ENCODE measurements at places on chromosomes 11 and 22.

DNA sequence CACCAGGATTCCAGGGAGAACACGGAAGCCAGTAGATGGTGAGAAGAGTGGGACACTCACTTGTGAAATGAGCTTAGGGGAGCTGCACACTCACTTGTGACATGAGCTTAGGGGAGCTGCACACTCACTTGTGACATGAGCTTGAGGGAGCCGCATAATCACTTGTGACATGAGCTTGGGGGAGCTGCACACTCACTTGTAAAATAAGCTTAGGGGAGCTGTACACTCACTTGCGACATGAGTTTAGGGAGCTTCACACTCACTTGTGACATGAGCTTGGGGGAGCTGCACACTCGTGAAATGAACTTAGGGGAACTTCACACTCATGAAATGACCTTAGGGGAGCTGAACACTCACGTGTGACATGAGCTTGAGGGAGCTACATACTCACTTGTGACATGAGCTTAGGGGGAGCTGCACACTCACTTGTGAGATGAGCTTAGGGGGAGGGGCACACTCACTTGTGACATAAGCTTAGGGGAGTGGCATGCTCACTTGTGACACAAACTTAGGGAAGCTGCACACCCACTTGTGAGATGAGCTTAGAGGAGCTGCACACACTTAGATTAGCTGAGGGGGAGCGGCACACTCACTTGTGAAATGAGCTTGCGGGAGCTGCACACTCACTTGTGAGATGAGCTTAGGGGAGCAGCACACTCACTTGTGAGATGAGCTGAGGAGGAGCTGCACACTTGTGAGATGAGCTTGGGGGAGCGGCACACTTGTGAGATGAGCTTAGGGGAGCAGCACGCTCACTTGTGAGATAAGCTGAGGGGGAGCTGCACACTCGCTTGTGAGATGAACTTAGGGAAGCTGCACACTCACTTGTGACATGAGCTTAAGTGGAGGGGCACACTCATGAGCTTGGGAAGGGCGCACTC lies 59.0 kb downstream of the NCAPD3 start:
- no peak for DNase-seq

DNA sequence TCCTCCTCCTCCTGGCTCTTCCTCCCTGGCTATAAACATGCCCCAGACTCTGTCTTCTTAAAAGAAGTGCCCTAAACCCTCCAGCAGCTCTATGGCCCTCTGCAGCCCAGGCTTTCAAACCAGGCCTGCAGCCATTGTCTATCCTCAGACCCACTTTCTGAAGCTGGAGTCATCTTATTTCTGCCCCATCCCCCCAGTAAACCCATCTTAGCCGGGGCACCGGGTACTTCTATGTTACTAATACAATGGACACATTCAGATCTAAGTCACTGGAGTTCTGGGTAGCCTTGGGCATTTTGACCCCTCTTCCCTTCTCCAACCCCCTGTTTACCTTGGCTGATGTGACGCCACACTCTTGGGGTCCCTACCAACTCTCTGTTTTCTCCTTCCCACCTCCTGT lies 29.7 kb upstream of the CACNG2 start:
- no peak for DNase-seq

DNA sequence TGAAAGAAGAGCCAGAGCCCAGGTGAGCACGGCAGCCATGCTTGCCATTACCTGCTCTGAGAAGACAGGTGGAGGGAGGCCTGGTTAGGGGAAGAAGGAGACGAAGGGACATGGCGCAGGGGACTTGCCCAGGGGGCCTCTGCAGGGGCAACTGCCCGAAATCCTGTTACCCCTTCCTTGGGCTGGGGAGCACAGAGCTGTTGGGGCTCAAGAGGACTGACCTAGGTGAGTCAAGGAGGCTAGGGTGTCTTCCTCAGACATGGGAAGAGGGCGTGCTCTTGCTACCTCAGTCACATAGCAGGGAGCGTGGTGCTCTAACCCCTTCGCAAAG lies at the start of gene APOA5:
Gene APOA5, minus strand, starts transcription at position 67 of the 331 bp plus-strand sequence. Its CDS starts 19 bp downstream, at position 48.
- no peak for DNase-seq

DNA sequence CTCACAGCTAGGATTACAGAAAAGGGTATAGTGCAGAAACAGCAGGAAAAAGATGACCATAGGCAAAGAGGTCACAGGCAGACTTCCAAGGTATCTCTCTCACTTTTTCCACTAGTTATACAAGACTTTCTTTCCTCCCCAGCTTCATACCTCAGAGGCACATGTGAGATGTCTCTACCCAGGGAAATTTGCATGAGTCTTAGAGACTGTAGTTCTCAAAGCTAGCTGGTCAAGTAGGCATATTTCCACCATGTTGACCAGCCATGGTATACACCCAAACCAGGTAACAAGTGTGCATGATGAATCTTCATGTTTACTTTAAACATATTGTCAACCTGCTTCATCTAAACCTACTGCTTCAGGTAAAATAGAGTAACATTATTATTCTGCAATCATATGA lies 27.9 kb downstream of the PRMT3 start:
- DNase-seq, result no peak

- peak; percentile 56 for DNase-seq
Observed at GRCh38 chr11:73236854-73237253, 18.8 kb downstream of the P2RY2 start.

DNA sequence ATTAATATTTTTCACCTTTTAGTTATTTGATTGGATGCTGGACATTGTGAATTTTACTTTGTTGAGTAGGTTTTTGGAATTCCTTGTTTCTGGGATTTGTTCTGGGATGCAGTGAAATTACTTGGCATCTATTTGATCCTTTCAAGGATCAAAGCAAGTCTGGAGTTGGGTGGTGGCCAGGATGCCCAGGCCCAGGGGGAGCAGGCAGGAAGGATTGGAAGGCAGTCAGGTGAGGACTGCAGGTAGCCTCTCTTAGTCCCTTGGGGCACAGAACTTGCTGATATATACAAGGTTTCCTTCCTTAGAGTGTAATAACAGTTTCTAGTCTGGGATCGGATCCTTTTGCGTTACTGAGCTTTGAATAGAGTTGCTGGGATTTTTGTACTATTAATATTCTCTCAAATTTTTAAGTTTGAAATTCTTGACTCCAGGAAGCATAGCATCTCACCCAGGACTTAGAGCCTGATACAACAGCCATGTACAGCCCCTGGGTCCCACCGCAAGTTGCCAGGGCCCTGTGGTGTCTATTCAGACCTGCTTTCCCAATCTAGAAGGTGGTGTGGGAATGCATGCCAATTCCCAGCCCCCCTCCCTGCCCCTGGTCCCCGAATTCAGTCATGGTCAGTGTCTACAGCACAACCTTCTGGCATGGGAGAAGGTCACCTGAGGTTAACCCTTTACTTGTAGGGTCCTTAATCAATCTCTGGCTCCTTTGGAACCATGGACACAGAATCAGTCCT lies 6.1 kb downstream of the ZNF74 start:
- no peak for DNase-seq

Measured in adipocyte (in vitro differentiated cells).